Right renal pelvis (tissue), 4 donors: ENCODE measurements at places on chromosomes 2 and 18. TPM values are rescaled to one million over a fixed set of nuclear protein-coding genes. Genes with fewer than 3 reads are reported as not detected.

GRCh38 chr2:80302314-80303005 lies 2.1 kb downstream of the LRRTM1 start:
- no peak for DNase-seq

DNA sequence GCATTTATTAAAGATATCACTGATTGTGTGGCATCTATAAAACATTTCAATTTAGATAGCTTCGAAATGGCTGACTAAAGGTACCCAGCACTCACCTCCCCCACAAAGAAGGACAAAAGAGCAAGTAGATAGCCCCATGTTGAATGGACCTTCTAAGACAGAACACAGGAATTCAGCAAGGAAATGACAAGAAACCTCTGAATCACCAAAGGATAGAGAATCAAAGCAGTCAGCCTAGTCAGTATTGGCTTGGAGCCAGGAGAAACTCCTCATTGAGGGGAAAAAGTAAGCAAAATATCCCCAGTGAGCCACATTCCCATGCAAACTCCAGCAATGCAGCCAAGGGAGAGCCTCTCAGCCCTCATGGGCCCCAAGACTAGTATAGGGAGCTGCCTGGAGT lies 113.7 kb downstream of the BARD1 start:
- DNase-seq, result no peak

DNA sequence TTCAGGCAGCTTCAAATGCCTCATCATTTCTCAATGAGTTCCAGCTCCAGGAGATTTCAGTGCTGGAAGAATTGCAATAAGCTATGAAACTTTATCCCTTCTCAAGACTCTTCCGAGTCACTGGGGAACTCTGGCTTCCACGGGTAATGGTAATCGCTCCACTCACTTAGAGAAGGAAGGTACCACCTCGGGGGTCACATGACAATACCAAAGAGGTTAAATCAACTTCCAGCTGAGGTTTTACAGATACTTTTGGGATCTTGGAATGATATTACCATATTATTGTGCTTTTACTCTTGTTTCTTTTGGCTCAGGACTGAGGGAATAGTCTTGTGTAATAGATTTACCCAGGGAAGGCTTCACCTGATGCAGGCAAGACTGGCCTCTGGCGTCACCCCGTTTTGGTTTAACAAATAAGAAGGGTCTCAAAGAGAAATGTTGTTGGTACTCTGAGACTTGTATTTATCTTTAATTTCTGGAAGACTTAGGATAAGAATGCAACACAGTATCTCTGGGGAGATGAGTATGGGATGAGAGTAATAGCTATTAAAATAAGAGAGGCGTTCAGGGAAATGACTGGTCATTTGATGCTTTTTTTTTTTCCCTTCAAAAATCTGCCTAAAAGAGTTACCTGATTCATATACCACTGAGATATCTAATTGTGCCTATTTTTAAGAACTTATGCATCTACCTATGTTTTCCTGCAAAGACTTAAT lies 316.9 kb upstream of the ZEB2 start:
- no peak for DNase-seq

GRCh38 chr18:7452331-7452730 lies 114.8 kb upstream of the PTPRM start:
- no peak for DNase-seq

VWA3B gene
- polyA plus RNA-seq, result 0.16 TPM
